Islet precursor cell (in vitro differentiated cells): ENCODE measurements at places on chromosomes 16 and 17.

GRCh38 chr17:56638591-56639051 lies 45.1 kb downstream of the NOG start:
- DNase-seq = peak; percentile 53

DNA sequence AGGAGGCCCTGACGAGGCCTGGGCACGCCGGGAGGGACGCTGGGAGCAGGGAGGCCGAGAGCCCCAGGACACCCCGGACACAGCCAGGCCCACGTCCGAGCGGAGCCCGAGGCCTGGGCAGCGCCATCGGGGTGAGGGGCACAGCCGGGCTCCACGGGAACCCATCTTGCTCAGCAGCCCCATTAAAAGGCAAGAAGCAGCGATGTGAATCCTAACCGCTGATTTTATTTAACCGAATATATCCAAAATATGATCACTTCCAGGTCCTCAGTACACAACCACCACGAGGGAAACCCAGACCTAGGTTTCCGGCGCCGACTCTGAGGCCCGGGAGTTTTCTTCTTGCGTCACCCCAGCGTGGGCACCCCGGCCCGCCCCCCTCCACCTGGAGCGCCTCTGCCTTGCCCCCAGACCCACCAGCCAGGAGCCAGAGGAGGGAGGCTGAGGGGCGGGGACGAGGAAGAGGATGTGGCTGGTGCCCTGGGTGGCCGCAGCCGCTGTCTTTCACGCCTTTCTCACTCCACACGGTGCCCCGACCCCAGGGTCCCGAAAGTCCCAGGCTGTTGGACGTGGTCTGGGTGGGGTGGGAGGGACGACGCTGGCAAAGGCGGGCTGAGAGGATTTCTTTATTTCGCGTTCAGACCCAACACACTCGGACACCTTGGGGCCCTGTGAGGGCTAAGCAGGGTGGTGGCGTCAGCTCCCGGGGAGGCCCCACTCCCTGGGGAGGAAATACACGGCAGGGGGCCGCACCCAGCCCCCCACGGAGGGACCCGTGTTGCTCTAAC lies 568 bp upstream of the CCDC154 start:
- DNase-seq = no peak

- no peak for DNase-seq
Measured at GRCh38 chr16:21023509-21024202, 123.1 kb downstream of the LYRM1 start.

DNA sequence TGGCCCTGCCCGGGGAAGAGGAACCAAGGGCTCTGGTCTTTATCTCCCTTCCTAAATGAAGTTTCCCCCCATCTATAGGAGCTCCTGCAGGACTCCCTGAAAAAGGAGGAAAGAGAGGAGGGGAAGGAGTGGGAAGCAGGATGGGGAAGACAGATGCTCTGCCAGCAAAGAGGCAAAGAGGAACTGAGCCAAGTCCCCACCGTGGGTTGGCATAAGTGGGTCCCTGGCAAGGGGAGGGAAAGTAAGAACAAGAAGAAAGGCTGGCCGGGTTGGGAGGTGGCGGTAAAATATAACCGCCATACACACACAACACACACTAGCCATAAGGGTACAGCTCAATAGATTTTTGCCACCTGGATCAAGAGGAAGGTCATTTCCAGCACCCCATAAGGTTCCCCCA lies 6.1 kb upstream of the EIF1 start:
- no peak for DNase-seq

DNA sequence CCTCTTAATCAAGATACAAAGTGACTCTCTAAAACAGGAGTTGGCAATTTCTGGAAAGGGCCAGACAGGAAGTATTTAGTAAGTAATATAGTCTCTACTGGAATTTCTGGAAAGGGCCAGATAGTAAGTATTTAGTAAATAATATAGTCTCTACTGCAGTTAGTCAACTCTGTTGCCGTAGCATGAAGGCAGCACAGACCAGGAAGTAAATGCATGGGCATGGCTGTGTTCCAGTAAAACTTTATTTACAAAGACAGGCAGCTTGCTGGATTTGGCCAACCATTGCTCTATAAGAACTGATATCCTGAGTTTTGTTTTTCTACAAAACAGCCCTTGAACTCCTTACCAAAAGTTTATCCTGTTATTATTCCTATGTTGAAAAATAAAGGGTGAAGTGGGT lies 16.9 kb downstream of the LDAF1 start:
- no peak for DNase-seq
